ENCODE measurements at places on chromosomes 16 and 17.

DNA sequence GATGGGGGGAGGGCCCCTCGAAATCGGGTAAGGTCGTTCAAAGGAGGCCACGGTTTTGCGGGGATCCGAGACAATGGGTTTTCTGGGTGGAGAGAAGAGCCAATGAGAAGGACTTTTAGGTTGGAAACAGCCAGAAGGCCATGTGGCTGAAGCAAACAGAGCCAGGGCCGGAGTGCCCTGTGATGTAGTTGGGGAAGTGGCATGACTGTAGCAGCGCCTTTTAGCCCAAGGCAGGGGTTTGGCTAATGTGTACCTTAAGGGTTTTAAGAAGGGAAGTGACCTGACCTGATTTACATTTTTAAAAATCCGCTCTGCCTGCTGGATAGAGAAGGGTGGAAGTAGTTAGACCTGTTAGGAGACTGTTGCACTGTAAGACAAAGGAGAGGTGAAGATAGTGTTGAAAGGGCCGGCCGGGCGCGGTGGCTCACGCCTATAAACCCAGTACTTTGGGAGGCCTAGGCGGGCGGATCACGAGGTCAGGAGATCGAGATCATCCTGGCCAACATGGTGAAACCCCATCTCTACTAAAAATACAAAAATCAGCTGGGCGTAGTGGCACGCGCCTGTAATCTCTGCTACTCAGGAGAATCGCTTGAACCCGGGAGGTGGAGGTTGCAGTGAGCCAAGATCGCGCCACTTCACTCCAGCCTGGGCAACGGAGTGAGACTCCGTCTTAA lies 1.0 kb downstream of the LYRM1 start:
- no peaks in the 10 kb centered on the region for H3K36me3 ChIP-seq
- H3K27me3 ChIP-seq, result no peaks in the 10 kb centered on the region
- peaks cover 79% of the 10 kb centered on the region for H3K4me1 ChIP-seq
- peak overlapping the region; percentile 88 for H3K4me3 ChIP-seq
- no peak for DNase-seq

DNA sequence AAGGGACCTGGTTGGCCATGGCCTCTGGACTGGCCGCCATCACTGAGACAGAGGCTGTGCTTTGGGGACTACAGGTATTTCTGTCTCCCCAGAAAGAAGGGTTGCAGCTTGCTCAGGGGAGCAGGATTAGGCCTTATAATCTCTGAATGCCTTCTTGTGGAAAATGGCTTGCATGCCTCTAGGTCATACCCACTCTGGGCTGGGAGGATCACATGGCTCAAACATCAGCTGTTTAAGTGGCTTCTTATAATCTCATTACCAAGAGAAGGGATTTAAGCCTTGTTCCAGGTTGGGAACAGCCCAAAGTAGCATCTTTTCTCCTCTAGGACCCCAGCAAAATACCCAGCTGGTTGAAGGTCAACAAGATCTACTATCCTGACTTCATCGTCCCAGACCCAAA lies 19.1 kb downstream of the LIG3 start:
- no peak for DNase-seq
- H3K4me1 ChIP-seq, result no peaks in the 10 kb centered on the region
- no peak overlapping the region for H3K27ac ChIP-seq
- H3K4me3 ChIP-seq, result no peak overlapping the region
- peaks cover 18% of the 10 kb centered on the region for H3K36me3 ChIP-seq
- H3K27me3 ChIP-seq, result no peaks in the 10 kb centered on the region

DNA sequence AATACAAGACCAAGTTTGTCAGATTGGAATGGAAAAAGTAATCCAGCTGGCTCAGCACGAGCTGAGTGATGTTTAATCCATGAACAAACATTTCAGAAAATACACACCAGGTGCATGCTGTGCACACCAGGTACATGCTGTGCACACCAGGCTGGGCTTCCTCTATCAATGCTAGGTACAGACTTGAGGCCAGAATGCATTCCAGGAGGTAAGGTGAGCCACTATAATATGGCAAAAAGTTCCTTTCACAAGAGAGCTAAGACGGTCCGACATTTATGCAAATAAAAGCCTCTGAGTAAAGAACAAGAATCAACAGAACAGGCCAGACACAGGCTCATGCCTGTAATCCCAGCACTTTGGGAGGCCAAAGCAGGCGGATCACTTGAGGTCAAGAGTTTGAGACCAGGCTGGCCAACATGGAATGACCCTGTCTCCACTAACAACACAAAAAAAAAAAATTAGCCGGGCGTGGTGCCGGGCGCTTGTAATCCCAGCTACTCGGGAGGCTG lies 128.2 kb downstream of the ZNF778 start:
- peaks cover 49% of the 10 kb centered on the region for H3K4me1 ChIP-seq
- DNase-seq, result no peak

DNA sequence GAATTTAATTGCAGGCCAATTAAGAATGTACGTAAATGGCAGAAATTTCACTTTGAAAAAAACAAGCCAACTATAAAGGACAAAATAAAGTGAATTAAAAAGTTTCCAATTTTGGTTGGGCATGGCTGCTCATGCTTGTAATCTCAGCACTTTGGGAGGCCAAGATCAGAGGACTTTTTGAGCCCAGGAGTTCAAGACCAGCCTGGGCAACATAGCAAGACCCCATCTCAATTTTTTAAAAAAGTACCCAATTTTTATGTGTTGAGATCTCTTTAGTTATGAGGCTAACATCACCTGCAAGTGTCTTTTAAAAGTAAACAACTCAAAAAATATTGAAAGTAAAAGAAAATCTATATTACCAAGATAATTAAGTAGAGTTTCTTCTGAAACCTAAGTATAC lies 25.9 kb downstream of the GNA13 start:
- DNase-seq, result no peak
- H3K36me3 ChIP-seq, result no peaks in the 10 kb centered on the region
- H3K4me3 ChIP-seq, result no peak overlapping the region
- H3K4me1 ChIP-seq, result peaks cover 18% of the 10 kb centered on the region

- no peaks in the 10 kb centered on the region for H3K4me1 ChIP-seq
- DNase-seq, result no peak
- no peak overlapping the region for H3K27ac ChIP-seq
- H3K4me3 ChIP-seq, result no peak overlapping the region
- no peaks in the 10 kb centered on the region for H3K27me3 ChIP-seq
- H3K36me3 ChIP-seq, result no peaks in the 10 kb centered on the region
Measured at GRCh38 chr17:19457830-19458271, 46.8 kb downstream of the RNF112 start.

- DNase-seq, result no peak
- H3K27ac ChIP-seq, result no peak overlapping the region
- no peaks in the 10 kb centered on the region for H3K27me3 ChIP-seq
- no peak overlapping the region for H3K4me3 ChIP-seq
Measured at GRCh38 chr16:12084436-12084835, 107.9 kb downstream of the SNX29 start.

DNA sequence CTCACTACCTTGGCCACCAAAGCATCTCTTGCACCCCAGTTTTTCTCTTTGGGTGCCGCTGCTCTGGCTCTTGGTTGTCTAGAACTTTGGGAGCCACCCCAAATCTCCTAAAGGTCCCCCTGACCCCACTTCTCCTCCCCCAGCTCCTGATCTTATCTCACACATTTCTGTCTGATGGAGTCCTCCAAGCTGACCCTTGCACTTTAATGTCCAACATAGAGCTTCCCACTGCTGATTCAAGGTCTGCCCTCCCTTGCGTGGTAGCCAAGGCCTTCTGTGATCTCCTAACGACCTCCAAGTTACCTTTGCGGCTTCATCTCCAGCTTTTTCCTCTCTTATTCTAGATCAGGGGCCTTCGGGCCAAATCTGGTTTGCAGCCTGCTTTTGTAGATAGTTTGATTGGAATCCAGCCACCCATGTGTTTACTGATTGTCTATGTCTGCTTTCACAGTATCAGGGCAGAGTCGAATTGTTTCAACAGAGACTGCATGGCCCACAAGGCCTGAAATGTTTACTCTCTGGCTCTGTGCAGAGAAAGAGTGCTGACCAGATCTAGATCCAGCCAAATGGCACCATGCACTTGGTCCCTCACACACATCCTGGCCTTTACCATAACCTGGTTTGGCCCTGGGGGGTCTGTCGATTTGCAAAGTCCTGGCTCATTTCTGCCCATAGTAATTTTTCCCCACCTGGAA lies 168.6 kb downstream of the HAPSTR1 start:
- H3K36me3 ChIP-seq, result no peaks in the 10 kb centered on the region
- peaks cover 16% of the 10 kb centered on the region for H3K27me3 ChIP-seq
- no peak overlapping the region for H3K4me3 ChIP-seq
- 0 out of 2 replicates have a peak, but pooled peaks cover 3% of the 10 kb centered on the region for H3K4me1 ChIP-seq
- no peak for DNase-seq

GRCh38 chr16:35569413-35569812 lies 2110.0 kb downstream of the TP53TG3F start:
- H3K36me3 ChIP-seq, result no peaks in the 10 kb centered on the region
- H3K4me3 ChIP-seq, result no peak overlapping the region
- no peak overlapping the region for H3K27ac ChIP-seq
- no peak for DNase-seq

GRCh38 chr17:73359987-73360410 lies 48.2 kb upstream of the CDC42EP4 start:
- H3K4me1 ChIP-seq, result peaks cover 14% of the 10 kb centered on the region
- H3K27ac ChIP-seq, result peak overlapping the region; percentile 2
- H3K36me3 ChIP-seq, result no peaks in the 10 kb centered on the region
- peak; percentile 59 for DNase-seq
- no peaks in the 10 kb centered on the region for H3K27me3 ChIP-seq

GRCh38 chr17:39090400-39090799 lies 61.0 kb downstream of the PLXDC1 start:
- H3K27ac ChIP-seq, result no peak overlapping the region
- H3K36me3 ChIP-seq, result no peaks in the 10 kb centered on the region
- no peak for DNase-seq
- H3K27me3 ChIP-seq, result no peaks in the 10 kb centered on the region
